ENCODE measurements at places on chromosomes 1 and 21.

DNA sequence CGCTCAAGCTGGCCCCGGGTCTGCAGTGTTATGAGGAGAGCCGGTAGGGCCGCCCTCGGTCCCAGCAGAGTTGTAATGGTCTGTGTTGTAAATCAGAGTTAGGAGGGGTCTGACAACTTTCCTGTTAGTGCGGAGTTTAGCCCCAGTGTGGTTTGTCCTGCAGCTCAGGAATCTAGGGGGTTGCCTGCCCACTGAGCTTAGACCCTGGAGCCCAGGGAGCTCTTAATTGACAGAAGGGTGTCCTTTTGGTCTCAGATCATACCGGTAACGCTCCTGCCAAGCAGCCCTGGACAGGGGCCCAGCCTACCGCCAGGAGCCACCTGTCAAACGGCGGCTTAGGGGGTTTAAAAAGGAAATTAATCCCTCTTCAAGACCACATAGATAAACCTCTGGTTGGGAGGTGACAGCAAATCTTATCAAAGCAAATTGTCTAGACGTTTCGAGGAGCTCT is 164.4 kb downstream of the DYRK1A start:
- DNase-seq, result no peak

DNA sequence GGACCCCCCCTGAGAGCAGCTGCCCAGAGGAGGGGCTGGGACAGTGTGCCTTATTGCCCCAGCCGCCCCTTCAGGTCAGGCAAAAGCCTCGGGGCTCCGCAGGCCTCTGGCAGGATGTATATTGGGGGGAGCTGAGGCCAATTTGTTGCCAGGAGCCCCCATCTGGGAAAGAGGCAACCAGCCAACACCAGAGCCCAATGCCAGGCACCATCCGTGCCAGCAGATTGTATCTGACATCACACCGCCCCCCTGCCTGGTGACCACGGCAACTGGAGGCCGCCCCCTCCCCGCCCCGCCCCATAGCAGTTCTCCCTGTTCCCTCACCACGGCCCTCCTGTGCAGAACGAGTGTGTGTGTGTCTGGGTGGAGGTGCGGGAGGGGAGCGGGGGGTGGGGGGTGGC is 3.6 kb upstream of the PLEKHG5 start:
- DNase-seq, result no peak

- no peak for DNase-seq
These were observed 2.3 kb downstream of the KRTAP10-8 start for GRCh38 chr21:44614161-44614631.

DNA sequence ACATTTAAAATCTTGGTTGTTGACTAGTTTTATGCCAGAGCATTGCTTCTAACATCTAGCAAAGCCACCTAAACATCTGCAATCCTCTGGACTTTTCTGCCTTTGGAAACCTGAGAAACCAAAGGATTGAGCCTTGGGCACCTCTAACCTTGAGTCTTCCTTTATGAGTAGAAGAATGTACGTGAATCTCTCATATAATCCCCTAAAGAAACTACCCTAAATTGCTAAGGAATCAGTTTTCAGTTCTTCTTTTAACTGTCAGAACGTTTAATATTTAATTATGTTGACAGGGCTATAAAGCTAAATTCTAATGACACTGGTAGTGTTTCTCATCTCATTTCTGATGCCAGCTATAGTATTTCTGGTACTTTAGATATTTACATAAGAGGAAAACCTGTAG is 997.3 kb downstream of the AMY1C start:
- no peak for DNase-seq
